A172 (cell line): ENCODE measurements at places on chromosomes 2 and 18. TPM values are rescaled to one million over a fixed set of nuclear protein-coding genes. Genes with fewer than 3 reads are reported as not detected.

Gene PID1
- total RNA-seq: 6.9 and 8.1 TPM in 2 replicates

Gene PRKAG3
- total RNA-seq: not detected in 2 replicates

Gene VAMP8
- total RNA-seq: 1.3 and 1.5 TPM in 2 replicates

Gene ALK
- 0.07 and 0.26 TPM in 2 replicates for total RNA-seq

Gene GKN1
- total RNA-seq: not detected in 2 replicates

Gene SETBP1
- 0.10 and 0.14 TPM in 2 replicates for total RNA-seq

Gene DNPEP
- 81.7 and 91.5 TPM in 2 replicates for total RNA-seq

Gene CRACDL
- total RNA-seq: 0.79 and 3.1 TPM in 2 replicates

Gene SKA1
- total RNA-seq: 21.8 and 35.1 TPM in 2 replicates

Gene ITGB6
- total RNA-seq: 0.29 and 1.00 TPM in 2 replicates

Gene NEMP2
- 7.4 and 19.8 TPM in 2 replicates for total RNA-seq

Gene CLASP1
- total RNA-seq: 36.6 and 40.6 TPM in 2 replicates

GRCh38 chr2:26449278-26450030 lies 28.5 kb downstream of the OTOF start:
- DNase-seq: no peak

GRCh38 chr2:138121666-138122661 lies 157.7 kb downstream of the HNMT start:
- no peak for DNase-seq

DNA sequence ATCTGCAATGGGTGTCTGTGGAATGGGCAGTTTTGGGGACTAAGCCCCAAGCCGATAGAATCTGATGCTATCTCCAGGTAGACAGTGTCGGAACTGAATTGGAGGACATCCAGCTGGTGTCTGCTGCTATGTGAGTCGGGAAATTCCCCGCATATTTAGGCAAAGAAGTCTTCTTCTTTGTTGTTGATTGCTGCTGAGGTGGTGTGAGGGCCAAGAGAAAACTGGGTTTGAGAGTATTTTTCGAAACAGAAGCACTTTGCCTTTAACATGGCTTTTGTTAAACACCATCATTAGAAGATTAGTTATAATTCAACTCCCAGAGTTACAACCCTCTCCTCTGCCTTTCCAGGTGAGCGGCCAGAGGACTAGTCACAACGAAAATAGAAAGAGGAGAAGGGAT lies 49.4 kb upstream of the ACTR3 start:
- DNase-seq: no peak

DNA sequence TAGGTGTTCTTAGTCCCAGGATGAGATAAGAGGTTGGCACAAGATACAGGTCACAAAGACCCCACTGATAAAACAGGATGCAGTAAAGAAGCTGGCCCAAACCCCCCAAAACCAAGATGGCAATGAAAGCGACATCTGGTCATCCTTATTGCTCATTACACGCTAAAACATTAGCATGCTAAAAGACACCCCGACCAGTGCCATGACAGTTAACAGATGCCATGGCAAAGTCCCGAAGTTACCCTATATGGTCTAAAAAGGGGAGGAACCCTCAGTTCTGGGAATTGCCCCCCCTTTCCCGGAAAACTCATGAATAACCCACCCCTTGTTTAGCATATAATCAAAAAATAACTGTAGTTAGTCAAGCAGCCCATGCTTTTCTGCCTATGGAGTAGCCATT lies 251.1 kb downstream of the SLC4A3 start:
- DNase-seq: no peak

DNA sequence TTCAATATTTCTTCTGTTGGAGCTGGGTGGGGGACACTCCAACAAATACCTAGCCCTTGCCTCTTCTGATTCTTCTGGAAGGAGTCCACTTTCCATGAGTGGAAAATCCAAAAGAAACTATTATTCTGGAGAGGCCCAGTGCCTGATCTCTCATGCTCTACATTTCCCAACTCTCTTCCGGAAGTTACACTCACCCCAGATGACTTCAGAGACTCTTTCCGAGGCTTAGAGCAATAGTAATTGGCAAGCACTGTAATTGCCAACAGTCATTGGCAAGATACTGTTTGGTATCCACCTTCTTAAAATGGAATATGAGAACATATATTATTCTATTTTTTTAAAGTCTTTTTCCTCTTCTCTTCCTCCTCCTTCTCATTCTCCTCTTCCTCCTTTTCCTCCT lies 60.5 kb upstream of the CYRIA start:
- no peak for DNase-seq

- no peak for DNase-seq
Measured at GRCh38 chr2:224613543-224614286, 28.6 kb upstream of the CUL3 start.

DNA sequence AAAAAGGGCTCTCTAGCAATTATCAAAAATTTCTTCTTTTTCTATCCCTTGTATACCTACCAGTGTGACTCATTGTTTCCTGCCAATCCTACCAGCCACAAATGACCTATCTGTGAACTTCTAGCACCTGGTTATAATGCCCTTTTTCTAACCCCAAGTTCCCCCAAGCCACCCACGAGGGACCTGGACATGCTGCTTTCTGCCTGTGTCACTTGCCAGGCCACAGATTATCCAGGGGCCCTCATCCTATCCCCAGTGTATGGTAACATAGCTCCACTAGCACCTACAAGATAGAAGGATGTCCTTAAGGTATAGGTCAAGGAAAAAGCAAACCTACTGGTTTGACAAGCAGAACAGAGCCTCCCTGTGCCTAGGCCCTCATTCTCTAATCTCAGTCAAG lies 26.8 kb downstream of the AAK1 start:
- peak; percentile 53 for DNase-seq

DNA sequence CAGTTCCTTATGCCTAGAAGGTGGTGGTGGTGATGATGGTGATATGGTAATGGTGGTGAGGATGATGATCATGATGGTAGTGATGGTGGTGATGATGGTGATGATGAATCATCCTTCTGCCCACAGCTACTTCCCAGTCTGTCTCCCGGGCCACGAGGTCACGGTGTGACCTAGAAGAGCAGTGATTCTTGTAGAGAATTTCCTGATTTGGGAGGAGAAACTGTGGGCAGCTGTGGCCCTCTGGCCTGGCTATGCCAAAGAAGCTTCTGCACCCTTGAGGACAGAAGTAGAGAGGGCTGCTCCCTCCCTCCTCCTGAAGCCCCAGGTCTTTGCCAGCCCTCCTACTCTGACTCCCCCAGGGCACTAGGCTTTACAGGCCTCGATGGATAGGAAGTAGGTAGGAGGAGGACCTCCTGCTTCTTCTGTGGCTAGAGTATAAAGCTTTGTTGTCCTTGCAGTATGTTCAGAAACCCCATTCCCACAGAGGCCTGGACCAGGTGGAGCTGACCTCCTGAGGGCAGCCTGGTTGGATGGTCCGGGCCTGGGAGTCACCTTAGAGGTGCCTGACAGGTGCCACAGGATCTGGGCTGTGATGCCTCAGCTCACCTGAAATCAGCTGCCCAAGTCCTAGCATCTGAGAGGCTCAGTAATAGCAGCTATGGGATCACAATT lies 57.9 kb upstream of the EPAS1 start:
- no peak for DNase-seq

DNA sequence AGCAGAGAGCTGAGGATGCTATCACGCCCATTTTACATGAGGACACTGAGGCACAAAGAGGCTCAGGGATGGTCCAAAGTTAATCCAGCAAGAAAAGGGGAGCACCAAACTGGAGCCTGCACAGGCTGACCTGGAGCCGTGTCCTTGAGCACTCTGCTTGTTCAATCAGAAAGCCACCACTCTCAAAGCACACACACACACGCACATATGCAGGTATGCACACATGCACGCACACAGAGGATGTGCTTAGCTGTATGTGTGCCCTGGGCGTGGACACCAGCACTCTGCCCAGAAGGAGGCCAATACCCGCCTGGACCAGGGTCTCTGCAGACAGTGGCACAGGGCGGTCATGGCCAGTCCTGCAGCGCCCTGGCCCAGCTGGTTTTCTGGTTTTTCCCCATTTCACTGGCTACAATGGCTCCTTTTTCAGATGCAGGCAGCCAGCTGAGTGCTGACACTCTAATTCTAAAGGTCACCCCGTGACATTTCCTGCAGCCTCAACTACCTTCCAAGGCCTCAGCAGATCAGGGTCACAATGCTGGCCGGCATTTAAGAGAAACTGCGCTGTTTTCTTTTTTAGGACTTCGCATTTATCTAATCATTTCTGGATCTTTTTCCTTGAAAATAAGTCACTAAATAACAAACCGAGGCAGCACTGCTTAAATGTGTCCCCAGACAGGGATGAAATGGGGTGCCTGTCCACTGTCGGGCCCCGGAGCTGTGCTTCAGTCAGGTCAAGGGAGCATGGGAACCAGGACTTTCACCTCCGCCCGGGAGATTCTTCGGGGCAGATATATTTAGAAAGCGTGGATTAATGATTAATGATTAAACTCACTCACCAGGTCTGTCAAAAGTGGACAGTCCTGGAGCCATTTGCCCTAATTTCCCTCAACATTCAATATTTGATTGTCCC lies 104.5 kb downstream of the HDAC4 start:
- DNase-seq: no peak

DNA sequence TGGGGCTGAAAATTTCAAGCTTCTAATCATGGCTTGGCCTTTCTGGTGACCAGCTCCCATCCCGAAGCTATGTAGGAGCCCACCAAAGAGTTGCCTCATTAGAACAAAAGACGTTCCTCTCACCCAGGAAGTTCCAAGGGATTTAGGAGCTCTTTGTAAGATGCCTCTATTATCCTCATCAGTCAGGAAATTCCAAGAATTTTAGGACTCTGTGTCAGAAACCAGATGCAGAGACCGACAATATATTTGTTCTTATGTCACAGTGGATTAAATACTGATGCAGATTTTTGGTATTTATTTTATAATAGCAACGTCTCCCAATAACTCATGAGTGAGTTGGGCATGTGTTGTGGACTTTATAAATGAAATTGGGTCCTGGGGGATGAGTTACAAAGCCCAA lies 91.8 kb upstream of the SKOR2 start:
- DNase-seq: peak; percentile 33

- no peak for DNase-seq
Measured at GRCh38 chr18:572091-572830, 7.9 kb upstream of the CETN1 start.

- no peak for DNase-seq
Measured at GRCh38 chr18:61734396-61734795, 158.4 kb downstream of the RNF152 start.

DNA sequence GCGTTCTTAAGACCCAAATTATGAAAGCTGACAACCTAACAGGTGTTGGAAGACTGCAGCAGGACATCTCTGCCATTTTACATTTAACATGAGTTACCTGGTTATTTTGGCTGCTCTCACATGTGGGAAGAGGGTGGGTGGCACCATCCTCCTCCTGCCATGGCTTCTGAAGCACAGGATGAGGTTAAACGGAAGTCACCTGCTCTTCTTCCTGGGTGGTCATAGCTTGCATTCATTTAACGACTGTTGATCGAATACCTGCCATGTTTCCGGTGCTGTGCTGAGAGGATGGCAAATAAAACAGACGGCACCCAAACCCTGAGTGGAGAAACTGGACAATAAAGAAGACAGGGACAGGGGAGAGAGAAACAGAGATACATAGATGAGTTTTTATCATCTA lies 118.0 kb downstream of the RHBDD1 start:
- DNase-seq: no peak

GRCh38 chr2:110788976-110789375 lies 56.6 kb downstream of the ACOXL start:
- DNase-seq: no peak

- DNase-seq: no peak
Measured at GRCh38 chr2:197937814-197938213, 133.4 kb downstream of the PLCL1 start.

DNA sequence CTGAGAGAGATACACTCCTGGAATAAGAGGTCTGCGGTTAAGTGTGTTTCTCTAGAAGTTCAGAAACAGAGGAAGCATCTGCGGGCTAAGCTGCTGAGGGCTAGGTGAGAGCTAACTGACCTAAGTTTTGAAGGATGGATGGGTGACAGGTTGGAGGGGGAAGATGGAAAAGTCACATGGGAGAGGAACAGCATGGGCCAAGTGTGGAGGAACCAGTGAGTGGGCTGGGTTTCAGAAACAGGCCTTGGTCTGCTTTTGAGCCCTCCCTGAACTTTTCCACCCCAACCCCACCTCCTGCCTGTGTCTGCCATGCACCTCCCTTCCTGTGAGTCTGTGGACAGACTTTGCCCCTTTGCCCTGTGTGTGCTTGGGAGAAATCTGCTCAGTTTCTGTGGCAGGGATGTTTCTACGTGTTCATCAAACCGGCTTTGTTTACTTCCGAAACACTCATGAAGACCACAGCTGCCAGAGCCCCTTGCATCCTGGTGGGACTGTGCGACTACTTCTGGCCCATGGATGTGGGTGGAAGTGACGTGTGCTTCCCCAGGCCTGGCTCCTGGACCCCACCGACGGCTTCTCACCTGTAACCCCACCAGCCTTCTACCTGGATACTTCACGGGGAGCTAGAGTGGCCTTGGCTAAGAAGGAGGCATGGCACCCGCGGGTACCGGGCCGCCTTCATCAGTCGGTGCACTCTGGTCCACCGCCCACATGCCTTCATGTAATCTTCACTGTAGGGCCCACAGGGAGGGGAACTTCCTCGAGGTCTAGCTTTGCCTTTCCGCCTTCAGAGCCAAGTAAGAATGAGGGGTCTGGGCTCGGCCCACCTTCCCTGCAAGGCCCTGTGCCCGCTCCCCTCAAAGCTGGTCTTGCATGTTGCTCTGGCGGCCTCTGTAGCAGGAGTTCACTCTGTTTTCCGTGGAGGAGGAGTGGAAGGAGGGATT lies 1.4 kb upstream of the HPCAL1 start:
- no peak for DNase-seq

GRCh38 chr2:219282375-219282774 lies 3.2 kb downstream of the DNAJB2 start:
- DNase-seq: no peak

- DNase-seq: no peak
Measured at GRCh38 chr2:35978218-35978617, 377.4 kb upstream of the CRIM1 start.

DNA sequence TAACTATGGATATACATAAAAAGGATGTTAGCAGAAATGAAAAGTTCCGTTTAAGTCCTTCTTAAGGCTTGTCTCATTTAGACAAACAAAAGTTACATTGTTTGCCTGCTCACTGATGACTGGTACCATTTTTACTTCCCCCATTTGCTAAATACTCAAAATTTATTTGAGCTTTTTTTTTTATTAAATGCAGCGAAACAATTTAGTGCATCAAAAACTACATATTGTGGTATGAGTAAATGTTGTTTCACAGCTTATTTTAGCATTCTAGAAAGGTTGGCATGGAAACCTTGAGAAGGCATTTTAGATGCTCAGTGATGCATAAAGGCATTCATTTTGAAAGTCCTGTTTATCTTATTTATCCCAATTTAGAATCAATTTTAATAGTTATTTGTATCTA lies 100.0 kb downstream of the MAP2 start:
- DNase-seq: no peak

DNA sequence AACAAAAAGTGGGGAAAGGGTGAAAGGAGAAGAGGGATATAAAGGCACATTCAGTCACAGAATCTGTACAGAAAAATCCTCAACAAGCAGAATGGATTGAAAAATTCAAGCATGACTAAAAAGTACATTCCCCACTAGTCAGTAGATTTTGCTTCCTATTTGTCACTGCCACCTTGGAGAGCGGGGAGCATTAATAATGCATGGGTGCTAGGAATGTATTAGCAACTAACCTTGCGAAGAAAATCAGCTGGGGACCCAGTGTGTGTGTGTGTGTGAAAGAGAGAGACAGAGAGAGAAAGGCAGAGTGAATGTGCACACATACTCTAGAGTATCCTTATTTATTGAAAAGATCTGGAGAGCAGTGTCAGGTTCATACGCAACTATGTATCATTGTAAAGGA lies 968.7 kb upstream of the ZEB2 start:
- no peak for DNase-seq

- peak; percentile 66 for DNase-seq
Measured at GRCh38 chr2:54613386-54613785, 110.1 kb upstream of the EML6 start.

GRCh38 chr2:129747500-129748125 lies 231.9 kb upstream of the RAB6C start:
- no peak for DNase-seq
